Cardiac muscle cell (in vitro differentiated cells and primary cell): ENCODE measurements at places on chromosomes 6 and 20.

DNA sequence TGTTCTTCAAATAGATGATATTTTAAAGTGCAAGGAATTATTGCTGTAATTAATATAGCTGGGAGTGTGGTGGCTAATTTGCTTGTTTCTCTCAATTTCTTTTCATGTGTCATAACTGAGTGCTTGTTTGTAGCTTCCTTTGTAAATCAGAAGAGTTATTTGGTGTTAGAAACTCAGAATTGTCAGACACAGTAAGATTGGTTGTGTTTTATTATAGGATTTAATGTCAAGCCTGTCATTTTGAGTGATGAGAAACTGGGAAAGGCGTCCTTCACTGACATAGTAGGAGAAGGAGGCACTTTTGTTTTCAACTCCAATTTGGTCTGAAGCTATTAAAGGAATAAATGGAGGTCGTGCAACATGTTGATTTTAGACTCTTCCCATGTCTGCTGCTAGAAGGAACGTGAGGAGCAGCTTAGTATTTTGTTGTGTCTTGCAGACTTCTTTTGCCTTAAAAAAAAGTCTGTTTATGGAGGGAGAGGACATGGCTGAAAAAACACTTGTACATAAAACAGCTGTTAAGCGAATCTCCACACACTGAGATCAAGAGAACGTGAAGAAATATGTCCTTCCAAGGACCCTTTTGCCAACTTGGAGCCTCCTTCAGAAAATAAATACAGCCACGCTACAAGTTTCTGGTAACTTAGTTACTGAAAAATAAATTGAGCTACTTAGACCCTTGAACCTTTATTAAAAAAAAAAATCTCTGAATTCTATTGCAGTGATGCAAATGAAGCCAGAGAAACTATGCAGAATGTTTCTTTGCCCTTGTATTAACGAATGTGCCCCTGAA is 59.5 kb downstream of the BMP6 start:
- H3K36me3 ChIP-seq = no peaks in the 10 kb centered on the region
- no peak overlapping the region for H3K27ac ChIP-seq
- H3K4me1 ChIP-seq = no peaks in the 10 kb centered on the region
- H3K27me3 ChIP-seq = no peaks in the 10 kb centered on the region

GRCh38 chr20:33673410-33674293 is 576 bp downstream of the NECAB3 start:
- H3K4me3 ChIP-seq = peak overlapping the region; percentile 85
- peaks cover 9% of the 10 kb centered on the region for H3K36me3 ChIP-seq
- DNase-seq = no peak
- no peaks in the 10 kb centered on the region for H3K27me3 ChIP-seq

DNA sequence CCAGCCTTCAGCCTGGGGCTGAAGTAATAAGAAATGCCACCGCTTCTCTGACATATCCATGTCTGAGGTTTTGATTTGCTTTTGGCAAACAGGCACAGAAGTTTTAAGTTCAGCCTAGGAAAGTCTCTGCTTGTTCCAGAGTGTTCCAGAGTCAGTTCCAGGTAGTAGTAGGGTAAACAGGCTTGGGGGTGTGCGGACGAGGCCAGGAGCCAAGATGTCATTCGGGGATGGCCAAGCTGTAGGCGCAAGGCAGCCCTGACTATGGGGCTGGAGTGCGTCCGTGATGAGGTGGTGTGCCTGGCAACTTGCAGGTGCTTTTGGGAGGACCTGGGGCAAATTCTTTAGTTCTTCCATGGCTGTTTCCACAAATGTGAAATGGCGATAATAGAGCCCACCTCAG is 60.3 kb downstream of the IRF4 start:
- H3K4me3 ChIP-seq = no peak overlapping the region
- H3K4me1 ChIP-seq = no peaks in the 10 kb centered on the region
- DNase-seq = no peak
- H3K36me3 ChIP-seq = no peaks in the 10 kb centered on the region

GRCh38 chr20:48820649-48820973 is 7.2 kb downstream of the PREX1 start:
- no peaks in the 10 kb centered on the region for H3K36me3 ChIP-seq
- H3K27me3 ChIP-seq = no peaks in the 10 kb centered on the region
- no peak for DNase-seq
- H3K4me3 ChIP-seq = no peak overlapping the region
- no peaks in the 10 kb centered on the region for H3K4me1 ChIP-seq

DNA sequence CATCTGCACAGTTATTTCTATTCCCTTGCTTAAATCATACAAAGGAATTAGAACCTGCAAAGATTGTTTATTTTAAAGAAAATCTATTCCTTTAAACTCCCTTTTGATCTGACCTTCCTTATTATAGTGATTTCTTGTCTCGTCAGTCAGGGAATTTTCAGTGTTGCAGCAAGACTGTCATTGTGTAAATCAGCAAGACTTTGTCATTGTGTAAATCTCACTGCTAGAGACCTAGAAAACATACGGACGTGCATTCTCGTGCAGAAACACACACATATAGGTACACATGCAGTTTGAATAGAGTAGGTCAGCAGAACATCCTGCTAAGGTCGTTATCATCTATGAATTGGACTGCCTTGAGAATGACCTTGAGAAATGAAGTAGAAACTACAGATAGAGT is 6.2 kb upstream of the SGK1 start:
- H3K27ac ChIP-seq = no peak overlapping the region
- H3K4me1 ChIP-seq = no peaks in the 10 kb centered on the region
- no peak overlapping the region for H3K4me3 ChIP-seq
- peaks cover 17% of the 10 kb centered on the region for H3K27me3 ChIP-seq

- no peak overlapping the region for H3K27ac ChIP-seq
- no peak for DNase-seq
- H3K27me3 ChIP-seq = no peaks in the 10 kb centered on the region
- H3K4me3 ChIP-seq = no peak overlapping the region
- H3K36me3 ChIP-seq = no peaks in the 10 kb centered on the region
- peaks cover 9% of the 10 kb centered on the region for H3K4me1 ChIP-seq
Measured at GRCh38 chr20:50073500-50073899, 39.5 kb downstream of the UBE2V1 start.

- H3K4me3 ChIP-seq = no peak overlapping the region
- H3K4me1 ChIP-seq = no peaks in the 10 kb centered on the region
- no peak overlapping the region for H3K27ac ChIP-seq
- H3K36me3 ChIP-seq = no peaks in the 10 kb centered on the region
- H3K27me3 ChIP-seq = no peaks in the 10 kb centered on the region
Measured at GRCh38 chr6:128446497-128446896, 73.9 kb downstream of the PTPRK start.

DNA sequence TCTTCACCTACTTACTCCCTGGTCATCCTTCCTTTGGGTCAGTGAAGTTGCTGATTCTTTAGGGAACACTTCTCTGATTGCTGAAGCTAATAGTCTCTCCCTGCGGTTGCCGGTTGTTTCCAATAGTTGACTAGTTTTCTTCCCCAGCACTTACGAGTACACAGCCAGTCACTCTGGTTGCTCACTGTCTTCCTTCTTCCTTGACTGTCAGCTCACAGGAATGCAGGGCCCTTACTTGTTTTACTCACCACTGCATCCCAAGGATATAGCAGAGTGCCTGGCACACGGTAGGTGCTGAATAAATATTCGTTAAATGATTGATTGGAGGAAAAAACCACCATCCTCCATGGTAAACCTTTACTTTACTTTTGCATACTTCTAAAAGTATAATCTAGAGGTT is 345.0 kb downstream of the QKI start:
- no peak overlapping the region for H3K27ac ChIP-seq
- no peak for DNase-seq
- no peak overlapping the region for H3K4me3 ChIP-seq

- no peak overlapping the region for H3K27ac ChIP-seq
- H3K36me3 ChIP-seq = no peaks in the 10 kb centered on the region
- no peaks in the 10 kb centered on the region for H3K27me3 ChIP-seq
- H3K4me1 ChIP-seq = peaks cover 7% of the 10 kb centered on the region
Measured at GRCh38 chr6:157688960-157689599, 134.0 kb upstream of the SNX9 start.

DNA sequence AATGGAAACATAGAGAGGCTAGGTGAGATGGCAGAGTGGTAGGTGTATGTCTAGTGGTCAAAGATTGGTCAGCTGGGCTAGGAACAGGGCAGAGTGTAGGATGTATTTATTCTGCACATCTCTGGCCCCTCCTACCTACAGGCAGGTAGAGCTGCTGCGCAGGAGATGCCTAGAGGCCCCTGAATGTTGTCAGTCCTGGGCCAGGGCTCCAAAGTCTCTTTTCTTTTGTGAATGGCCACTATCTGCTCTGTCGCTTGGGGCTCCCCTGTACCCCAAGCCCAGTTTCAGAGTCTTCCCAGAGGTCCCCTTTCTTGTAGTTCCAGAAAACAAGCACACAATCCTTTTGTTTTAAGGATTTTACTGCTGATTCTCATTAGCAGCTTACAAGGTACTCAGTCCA is 5.0 kb downstream of the TSPO2 start:
- H3K36me3 ChIP-seq = no peaks in the 10 kb centered on the region
- DNase-seq = no peak
- no peak overlapping the region for H3K4me3 ChIP-seq
- H3K4me1 ChIP-seq = peaks cover 66% of the 10 kb centered on the region

DNA sequence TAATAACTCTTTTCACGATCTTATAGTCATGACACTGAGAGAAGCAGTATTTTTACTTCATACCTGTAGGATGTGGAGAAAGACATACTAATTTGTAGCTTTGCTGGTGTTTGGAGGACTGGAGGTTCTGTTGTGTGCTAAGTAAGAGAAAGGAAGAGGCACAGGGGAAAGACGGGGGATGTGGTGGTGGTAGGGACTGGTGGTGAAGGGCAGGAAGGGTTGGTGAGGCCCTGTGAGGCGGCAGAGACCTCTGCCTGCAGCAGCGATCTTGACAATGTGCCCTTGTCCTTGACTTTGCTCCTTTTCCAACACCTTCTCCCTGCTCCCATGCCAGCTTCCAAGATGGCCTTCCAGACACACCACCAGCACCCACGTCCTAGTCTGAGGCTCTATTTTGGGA is 32.6 kb upstream of the MPC1 start:
- H3K4me1 ChIP-seq = no peaks in the 10 kb centered on the region
- H3K27ac ChIP-seq = no peak overlapping the region
- DNase-seq = no peak

- H3K27me3 ChIP-seq = no peaks in the 10 kb centered on the region
- H3K4me3 ChIP-seq = no peak overlapping the region
- no peaks in the 10 kb centered on the region for H3K4me1 ChIP-seq
- DNase-seq = no peak
- no peaks in the 10 kb centered on the region for H3K36me3 ChIP-seq
- no peak overlapping the region for H3K27ac ChIP-seq
Measured at GRCh38 chr20:20847814-20848213, 135.4 kb upstream of the RALGAPA2 start.

DNA sequence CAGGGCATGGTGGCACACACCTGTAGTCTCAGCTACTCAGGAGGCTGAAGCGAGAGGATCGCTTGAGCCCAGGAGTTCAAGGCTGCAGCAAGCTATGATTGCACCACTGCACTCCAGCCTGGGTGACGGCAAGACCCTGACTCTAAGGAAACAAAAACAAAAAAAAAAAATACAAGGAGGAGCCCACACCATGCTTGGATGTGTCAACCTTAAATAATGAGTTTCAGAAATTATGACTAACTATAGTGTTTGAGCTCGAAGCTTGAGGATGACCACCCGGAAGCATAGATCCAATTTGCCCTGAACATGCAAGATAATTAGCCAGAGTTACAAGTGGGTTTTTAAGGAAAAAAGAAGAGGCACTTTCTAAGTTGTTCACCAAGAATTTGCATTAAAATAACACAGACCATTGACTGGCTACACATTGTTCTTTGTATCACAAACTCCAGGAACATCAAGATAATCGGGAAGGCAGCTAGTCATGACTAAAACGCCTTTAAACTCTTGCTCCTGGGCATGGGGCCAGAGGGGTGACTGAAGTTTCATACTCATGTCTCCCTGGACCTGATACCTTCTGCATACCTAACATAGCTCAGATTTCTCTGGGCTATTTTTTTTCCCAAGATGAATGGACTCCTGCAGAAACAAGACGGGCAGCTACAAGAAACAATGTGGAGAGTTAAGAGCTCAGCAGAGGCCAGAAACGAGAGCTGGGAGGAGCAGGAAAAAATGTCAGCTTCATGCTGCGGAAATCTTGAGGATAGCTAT is 289.6 kb downstream of the PREX1 start:
- H3K4me3 ChIP-seq = no peak overlapping the region
- H3K27ac ChIP-seq = peak overlapping the region; percentile 88
- DNase-seq = peak; percentile 96
- no peaks in the 10 kb centered on the region for H3K27me3 ChIP-seq

- no peak overlapping the region for H3K27ac ChIP-seq
- no peak overlapping the region for H3K4me3 ChIP-seq
- H3K27me3 ChIP-seq = no peaks in the 10 kb centered on the region
- DNase-seq = no peak
- H3K36me3 ChIP-seq = no peaks in the 10 kb centered on the region
Measured at GRCh38 chr6:11947575-11947974, 64.5 kb upstream of the HIVEP1 start.

DNA sequence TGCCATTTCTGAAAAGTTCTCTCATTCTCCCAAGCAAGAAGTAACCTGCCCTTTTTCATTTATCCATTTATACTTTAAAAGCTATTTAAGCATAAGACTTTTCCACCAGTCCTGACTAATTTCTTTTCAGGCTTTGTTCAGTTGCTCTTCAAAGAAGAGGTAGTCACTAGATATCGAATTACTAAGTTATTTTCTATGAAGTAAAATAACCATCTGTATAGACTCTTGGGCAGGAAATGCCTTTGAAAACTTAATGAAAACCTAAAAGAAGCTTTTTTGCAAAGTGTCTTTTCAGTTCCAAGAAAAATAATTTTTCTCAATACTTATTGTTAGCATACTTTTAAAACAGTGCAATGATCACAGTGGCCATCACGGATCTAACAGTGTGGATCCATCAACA is 31.3 kb upstream of the LAMP5 start:
- no peak for DNase-seq
- H3K27ac ChIP-seq = no peak overlapping the region
- no peaks in the 10 kb centered on the region for H3K4me1 ChIP-seq
- H3K27me3 ChIP-seq = peaks cover 8% of the 10 kb centered on the region
- no peaks in the 10 kb centered on the region for H3K36me3 ChIP-seq

DNA sequence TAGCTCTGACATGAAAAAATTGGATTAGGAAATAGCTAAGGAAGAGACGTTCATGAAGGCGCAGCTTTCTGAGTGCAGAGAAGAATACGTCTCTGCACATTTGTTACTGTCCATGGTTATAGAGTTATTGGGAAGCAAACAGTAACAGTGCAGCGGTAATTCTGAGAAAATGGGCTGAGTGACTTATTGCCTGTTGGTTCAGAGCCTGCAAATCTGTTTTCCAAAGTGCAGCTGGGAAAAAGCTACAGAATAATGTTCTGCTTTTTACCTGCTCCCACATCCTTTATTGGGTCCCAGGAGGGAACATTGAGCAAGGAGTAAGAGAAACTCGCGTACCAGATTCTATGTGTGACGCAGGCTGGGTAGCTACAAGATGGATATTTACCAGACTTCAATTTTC is 160.2 kb downstream of the BTBD3 start:
- no peaks in the 10 kb centered on the region for H3K36me3 ChIP-seq
- H3K4me1 ChIP-seq = no peaks in the 10 kb centered on the region
- H3K4me3 ChIP-seq = no peak overlapping the region
- H3K27me3 ChIP-seq = no peaks in the 10 kb centered on the region
